ENCODE measurements at places on chromosomes 16 and 17.
A peak's percentile ranks its signal among the peaks of the same experiment; 100 is the strongest.

DNA sequence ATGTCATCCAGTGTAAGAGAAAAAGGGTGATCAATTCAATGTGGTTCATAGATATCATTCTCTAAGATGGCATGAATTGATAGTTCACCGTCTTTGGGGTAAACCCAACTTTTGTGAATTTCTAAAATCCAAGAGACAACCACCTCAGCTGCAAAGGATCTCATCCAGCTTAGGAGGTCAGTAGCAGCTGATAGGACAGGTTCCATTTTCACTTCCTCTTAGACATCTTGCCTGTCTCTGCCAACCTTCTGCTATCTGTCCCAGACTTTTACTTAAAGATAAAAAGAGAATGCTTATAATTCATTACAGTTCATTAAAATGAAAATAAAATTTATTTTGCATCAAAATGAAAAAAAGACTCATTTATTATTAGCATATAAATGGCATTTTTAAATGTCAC lies 468.2 kb downstream of the XYLT1 start:
- H3K4me3 ChIP-seq, result no peak overlapping the region
- H3K27me3 ChIP-seq, result no peaks in the 10 kb centered on the region
- H3K27ac ChIP-seq, result no peak overlapping the region
- no peaks in the 10 kb centered on the region for H3K36me3 ChIP-seq
- H3K4me1 ChIP-seq, result no peaks in the 10 kb centered on the region

GRCh38 chr17:82465023-82465603 lies 6.6 kb downstream of the NARF start:
- H3K4me1 ChIP-seq, result no peaks in the 10 kb centered on the region
- no peak for DNase-seq
- no peak overlapping the region for H3K4me3 ChIP-seq

- DNase-seq, result no peak
- no peaks in the 10 kb centered on the region for H3K36me3 ChIP-seq
- H3K27me3 ChIP-seq, result peaks cover 8% of the 10 kb centered on the region
- no peak overlapping the region for H3K4me3 ChIP-seq
These were observed 71.3 kb downstream of the FTO start for GRCh38 chr16:53775106-53775820.

GRCh38 chr17:50514936-50515702 lies 6.9 kb downstream of the MYCBPAP start:
- no peak overlapping the region for H3K4me3 ChIP-seq
- H3K27me3 ChIP-seq, result no peaks in the 10 kb centered on the region
- H3K27ac ChIP-seq, result no peak overlapping the region
- H3K4me1 ChIP-seq, result no peaks in the 10 kb centered on the region
- H3K36me3 ChIP-seq, result no peaks in the 10 kb centered on the region

DNA sequence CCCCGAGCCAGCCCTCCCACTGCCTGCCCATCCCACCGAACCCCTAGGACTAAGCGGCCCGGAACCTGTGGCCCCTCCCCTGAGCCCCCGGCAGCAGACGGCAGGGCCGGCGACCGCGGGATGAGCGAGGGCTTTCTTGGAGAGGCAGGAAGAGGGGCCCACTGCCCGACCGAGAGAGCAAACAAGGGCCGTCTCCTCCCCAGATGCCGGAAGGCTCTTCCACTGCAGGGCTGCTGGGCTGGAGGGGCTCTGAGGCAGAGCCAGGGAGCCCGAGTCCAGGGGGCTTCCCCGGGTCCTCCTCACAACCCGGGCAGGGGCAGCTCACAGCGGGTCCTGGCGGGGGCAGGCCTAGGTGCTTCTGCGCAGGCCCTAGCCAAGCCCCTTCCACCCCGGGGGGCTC lies 2.9 kb downstream of the PERCC1 start:
- H3K4me1 ChIP-seq, result no peaks in the 10 kb centered on the region
- DNase-seq, result no peak
- H3K27ac ChIP-seq, result no peak overlapping the region
- H3K36me3 ChIP-seq, result no peaks in the 10 kb centered on the region

DNA sequence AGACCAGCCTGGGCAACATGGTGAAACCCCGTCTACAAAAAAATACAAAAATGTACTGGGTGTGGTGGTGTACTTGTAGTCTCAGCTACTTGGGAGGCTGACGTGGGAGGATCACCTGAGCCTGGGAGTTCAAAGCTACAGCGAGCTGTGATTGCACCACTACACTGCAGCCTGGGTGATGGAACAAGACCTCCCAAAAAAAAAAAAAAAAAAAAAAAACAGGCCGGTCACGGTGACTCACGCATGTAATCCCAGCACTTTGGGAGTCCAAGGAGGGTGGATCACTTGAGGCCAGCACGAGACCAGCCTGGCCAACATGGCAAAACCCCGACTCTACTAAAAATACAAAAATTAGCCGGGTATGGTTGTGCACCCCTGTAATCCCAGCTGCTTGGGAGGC lies 12.7 kb upstream of the APPBP2 start:
- H3K36me3 ChIP-seq, result no peaks in the 10 kb centered on the region
- DNase-seq, result no peak
- H3K27me3 ChIP-seq, result no peaks in the 10 kb centered on the region
- no peak overlapping the region for H3K27ac ChIP-seq
- H3K4me1 ChIP-seq, result no peaks in the 10 kb centered on the region

GRCh38 chr17:49989518-49989880 lies 5.5 kb downstream of the DLX3 start:
- H3K27me3 ChIP-seq, result peaks cover 84% of the 10 kb centered on the region
- no peak for DNase-seq
- no peak overlapping the region for H3K27ac ChIP-seq

- no peaks in the 10 kb centered on the region for H3K4me1 ChIP-seq
- H3K27me3 ChIP-seq, result no peaks in the 10 kb centered on the region
- DNase-seq, result no peak
- no peak overlapping the region for H3K27ac ChIP-seq
These were observed 275.5 kb downstream of the MAP2K4 start for GRCh38 chr17:12296209-12296625.

GRCh38 chr16:2237493-2238149 lies 1.4 kb downstream of the DNASE1L2 start:
- H3K36me3 ChIP-seq, result no peaks in the 10 kb centered on the region
- H3K4me1 ChIP-seq, result peaks cover 10% of the 10 kb centered on the region
- DNase-seq, result no peak
- no peak overlapping the region for H3K27ac ChIP-seq

DNA sequence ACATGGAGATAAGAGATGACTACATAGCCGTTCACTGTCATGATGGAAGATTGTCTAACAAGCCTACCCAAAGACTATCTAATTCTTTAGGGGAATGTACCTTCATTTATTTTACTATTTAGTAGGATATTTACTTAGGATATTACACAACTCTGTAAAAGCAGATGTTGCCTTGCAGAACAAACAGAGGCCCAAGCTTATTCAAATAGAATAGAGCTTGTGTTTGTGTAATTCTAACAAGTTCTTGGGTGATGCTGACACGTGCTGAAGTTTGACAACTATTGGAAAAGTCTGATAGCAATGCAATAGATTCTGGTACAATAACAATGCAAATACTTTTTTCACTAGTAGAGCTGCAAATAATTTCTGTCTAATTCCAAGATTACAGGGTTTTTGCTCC lies 447.6 kb downstream of the TOX3 start:
- H3K4me1 ChIP-seq, result no peaks in the 10 kb centered on the region
- no peaks in the 10 kb centered on the region for H3K27me3 ChIP-seq
- H3K27ac ChIP-seq, result no peak overlapping the region

- H3K4me1 ChIP-seq, result peaks cover 6% of the 10 kb centered on the region
- H3K36me3 ChIP-seq, result no peaks in the 10 kb centered on the region
- H3K27ac ChIP-seq, result no peak overlapping the region
- no peaks in the 10 kb centered on the region for H3K27me3 ChIP-seq
- no peak for DNase-seq
These were observed 48.0 kb upstream of the ZFHX3 start for GRCh38 chr16:73095885-73096421.

DNA sequence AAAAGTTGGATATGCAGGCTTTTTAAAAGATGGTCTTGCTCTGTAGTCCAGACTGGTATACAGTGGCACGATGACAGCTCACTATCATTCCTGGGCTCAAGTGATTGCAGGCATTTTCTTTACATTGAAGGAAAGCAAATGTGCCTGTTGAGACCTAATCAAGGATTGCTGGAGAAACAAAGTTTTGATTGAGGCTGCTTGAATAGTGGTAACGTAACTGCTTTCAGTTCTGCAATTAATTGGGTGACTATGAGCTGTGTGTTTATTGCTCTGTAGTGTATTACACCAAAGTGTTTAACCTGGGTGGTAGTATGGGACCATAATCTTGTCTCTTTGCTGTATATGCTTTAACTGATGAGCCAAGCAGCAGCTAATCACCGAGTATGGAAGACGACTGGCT lies 2.3 kb downstream of the UBB start:
- peaks cover 11% of the 10 kb centered on the region for H3K36me3 ChIP-seq
- H3K27ac ChIP-seq, result no peak overlapping the region
- no peak for DNase-seq
- H3K4me3 ChIP-seq, result peak overlapping the region; percentile 37
- H3K27me3 ChIP-seq, result no peaks in the 10 kb centered on the region
- peaks cover 21% of the 10 kb centered on the region for H3K4me1 ChIP-seq

- no peak overlapping the region for H3K27ac ChIP-seq
- no peaks in the 10 kb centered on the region for H3K36me3 ChIP-seq
- no peak overlapping the region for H3K4me3 ChIP-seq
- H3K4me1 ChIP-seq, result no peaks in the 10 kb centered on the region
- DNase-seq, result no peak
These were observed 78.8 kb upstream of the FOXF1 start for GRCh38 chr16:86431540-86431939.

Data from astrocyte (in vitro differentiated cells and primary cell).